ENCODE measurements at places on chromosomes 1 and 21.

GRCh38 chr1:234144901-234145300 lies 228.4 kb upstream of the COA6 start:
- no peak for DNase-seq

DNA sequence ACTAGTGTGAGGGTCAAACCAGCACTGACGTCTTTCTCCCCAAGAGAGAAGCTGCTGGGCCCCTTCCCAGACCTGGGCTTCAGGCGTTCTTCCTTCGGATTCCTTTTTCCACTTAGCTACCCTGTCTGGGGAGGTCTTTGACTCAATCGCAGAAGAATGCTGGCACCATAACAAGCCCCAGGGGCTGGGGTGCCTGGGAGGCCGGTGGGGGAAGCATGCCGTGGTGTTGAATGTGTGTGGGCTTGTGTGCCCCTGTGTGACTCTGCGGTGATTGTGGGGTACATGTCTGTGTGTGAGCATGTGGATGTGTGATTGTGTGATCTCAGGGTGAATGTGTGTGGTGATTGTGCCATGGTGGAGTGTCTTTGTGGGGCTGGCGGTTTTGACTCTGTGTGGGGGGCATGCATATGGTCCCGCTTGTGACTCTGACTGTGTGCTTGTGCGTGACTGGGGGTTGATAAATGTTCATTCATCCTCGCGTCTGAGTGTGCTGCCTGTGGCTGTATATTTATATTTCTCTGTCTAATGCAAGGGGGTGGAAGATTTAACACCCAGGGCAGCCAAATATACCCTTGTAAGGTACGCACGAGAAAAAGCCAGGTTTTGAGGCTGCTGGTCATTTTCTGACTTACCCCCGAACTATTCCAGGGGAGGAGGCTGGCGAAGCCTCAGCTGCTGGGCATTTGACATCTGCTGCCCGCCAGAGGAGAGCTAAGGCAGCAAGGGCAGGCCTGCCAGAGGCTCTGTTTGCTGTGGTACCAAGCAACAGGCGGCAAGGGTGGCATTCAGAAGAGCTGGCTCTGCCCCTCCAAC lies 1.1 kb upstream of the SYNC start:
- peak; percentile 54 for DNase-seq

DNA sequence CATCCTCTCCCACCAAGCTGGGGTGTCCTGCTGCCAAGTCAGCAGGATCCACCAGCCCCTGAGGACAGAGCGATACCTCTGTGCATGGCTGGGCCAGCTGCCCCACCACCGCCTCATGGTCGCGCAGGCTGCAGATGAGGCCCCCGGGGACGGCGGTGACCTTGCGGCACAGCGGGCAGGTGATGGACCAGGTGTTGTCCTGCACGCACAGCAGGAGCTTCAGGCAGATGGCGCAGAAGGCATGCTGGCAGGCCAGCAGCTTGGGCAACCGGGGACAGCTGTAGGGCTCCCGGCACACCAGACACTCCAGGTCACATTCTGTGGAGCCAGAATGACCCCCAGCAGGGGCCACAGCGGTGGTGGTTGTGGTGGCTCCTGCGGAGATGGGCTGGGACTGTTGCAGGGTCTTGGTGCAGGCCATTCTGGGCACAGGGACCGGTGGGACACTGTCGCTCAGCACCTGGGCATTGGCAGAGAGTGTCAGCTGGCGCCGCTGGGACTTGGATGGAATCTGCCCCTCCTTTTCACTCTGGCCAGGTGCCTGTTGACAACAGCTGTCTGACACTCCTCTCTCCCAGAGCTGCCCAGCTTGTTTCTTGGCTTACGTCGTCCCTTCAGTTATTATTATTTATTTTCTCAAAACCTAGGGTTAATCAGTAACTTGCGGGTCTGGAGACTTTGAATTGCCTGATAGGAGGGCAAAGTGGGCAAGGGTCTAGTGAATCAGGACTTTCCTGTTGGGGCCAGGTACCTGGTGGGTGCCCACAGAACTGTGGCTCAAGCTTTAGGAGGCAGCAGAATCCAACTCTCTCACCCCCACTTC lies at the start of gene RNF186:
RNF186 (minus strand) TSS at position 603 of the 823 bp plus-strand sequence; CDS start at position 421, 182 bp downstream.
- no peak for DNase-seq

- no peak for DNase-seq
Observed at GRCh38 chr1:112070677-112071076, 81.2 kb upstream of the KCND3 start.

DNA sequence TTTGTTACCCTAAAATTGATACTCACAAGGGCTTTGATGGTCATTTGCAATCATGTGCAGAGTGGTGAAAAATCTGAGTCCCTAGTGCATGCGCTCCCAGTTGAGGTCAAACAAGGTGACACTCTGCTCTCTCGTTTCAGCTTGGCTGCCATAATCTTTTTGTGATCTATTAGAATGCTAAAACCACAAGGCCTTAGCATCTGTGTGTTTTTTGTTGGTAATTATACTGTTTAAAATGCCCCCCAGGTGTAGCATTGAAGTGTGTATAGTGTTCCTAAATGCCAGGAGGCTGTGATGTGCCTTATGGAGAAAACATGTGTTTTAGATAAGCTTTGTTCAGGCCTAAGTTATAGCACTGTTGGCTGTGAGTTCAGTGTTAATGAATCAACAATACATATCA lies 89.3 kb downstream of the PLD5 start:
- DNase-seq = no peak

DNA sequence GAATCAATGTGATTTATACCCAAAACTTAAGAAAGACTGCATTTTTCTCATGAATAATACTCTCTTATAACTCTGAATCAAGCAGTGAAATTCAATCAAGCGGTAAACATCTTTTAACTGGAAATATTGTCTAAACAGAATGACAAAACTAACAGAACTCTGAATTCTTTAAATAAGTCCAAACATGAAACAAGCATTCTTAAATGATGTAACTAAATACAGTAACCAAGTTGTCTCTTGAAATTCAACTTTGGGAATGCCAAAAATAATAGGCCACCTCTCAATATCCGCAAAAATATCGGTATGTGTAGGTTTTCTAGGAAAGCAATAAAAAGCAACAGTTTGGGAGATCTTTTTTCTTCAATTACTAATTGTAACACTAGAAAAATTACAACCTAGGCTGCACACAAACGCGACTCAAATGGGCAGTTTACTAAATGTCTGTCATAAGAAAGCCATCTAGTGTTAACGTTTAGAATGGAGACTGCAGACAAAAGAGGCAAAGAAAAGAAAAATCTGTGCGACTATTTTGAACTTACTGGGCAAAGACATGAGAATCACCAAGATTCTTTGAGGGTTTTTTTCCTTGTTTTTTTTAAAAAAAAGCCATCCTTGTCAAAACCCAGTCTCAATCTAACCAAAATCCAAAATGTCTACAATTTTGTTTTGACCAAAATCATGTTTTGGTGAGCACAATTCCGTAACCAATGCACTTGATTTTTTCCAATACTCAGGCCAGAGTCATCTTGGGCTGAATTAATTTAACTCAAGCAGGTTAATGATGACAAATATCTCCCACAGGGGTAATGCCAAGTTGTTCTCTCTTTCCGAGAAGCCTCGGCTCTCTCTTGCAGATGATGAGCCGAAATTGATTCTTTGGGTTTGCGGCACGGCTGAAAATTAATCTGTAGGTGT lies 1.3 kb downstream of the SIPA1L2 start:
- DNase-seq = no peak

DNA sequence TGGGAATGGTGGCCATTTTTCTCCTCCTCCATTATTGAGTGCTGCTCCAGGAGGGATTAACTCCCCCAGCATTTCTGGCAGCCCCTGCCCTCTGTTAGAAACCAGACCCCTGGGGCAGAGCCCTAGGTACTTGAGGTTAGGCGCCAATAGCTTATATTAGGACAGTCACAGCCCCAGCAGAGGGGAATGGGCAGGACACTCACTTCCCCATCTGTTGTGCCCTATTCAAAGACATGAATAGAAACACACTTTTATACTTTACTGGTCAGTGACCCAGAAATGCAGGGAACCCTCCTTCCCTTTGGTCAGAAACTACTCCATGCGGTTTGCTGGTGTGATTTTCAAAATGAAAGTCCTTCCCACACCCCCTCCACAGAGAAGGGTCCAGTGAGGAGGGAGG lies 267.7 kb downstream of the PTBP2 start:
- no peak for DNase-seq

- no peak for DNase-seq
Observed at GRCh38 chr1:99811075-99811474, 39.1 kb upstream of the AGL start.

DNA sequence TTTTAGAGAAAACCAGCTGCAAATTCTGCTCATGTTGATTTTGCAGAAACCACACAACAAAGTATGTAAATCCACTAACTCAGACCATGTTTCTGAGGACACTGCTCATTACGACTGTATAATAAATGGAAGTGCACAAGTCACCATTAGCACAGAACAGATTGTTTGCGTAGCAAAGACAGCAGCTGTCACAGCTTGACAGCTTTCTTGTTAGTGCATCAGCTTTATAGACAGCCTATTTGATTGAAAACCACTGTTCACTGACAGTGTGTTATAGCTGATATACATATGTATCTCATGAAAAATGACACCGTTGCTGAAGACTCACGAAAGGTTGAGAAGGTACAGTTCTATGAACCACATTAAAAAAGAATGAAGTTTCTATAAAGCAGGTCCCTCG lies 560.2 kb upstream of the ZRANB2 start:
- DNase-seq = no peak

DNA sequence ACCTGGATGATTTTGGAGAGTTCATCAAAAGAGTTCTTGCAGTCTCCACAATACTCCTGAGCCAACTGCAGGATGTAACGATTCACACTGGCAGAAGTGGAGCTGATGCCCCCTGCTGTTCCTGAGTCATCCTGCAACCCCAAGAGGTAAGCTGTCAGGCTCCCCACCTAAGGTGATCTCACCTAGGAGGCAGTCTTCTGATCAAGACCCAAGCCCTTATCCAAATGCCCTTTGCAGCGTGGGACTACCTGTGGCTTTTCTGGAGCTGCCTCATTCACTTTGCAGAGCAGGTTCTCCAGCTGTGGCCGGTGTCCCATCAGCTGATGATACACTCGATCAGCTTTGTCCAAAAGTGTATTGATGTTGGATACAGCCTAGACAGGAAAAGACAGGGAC lies 96.4 kb downstream of the UBR4 start:
- DNase-seq = peak; percentile 49

DNA sequence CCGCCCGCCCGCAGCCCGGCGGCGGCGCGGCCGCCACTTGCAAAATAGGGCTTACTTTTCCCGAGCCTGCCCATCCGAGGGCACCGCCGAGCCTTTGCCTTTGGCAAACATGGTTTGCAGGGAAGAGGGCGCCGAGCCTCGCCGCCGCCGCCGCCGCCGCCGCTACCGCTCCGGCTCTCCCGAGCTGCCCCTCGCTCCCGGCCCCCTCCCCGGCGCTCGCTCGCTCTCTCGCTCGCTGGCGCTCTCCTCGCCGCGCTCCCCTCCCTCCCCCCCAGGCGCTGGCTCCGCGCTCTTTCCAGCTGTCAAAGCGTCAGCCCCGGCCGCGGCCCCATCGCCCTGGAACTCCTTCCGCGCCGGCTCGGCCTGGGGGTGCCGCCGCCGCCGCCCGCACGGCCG lies 298 bp downstream of the SSBP3 start:
- DNase-seq = no peak

GRCh38 chr21:32137266-32137665 lies 141.6 kb downstream of the MIS18A start:
- no peak for DNase-seq

- no peak for DNase-seq
Observed at GRCh38 chr1:234770924-234771540, 161.1 kb upstream of the IRF2BP2 start.

GRCh38 chr1:19505693-19506457 lies 20.5 kb upstream of the CAPZB start:
- no peak for DNase-seq

- peak; percentile 94 for DNase-seq
Observed at GRCh38 chr1:19765623-19766022, 34.1 kb downstream of the TMCO4 start.

DNA sequence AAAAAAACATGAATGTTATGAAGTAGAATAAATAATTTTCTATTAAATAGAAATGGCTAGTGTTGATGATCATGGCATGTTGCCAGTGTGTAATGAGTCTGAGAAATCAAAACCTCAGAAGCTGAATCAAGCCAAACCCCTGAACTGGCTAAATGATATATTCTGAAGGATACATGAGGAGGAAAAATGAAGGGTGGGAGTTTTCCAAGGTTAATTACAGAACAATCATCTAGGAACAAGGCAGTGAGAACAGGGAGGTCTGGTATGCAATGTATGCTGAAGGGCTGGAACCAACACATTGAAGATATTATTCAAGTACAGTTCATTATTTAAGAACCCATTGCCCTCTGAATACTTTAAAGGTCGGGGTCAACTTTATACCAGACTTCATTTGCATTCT lies 309.1 kb upstream of the NRIP1 start:
- DNase-seq = no peak

- DNase-seq = no peak
Observed at GRCh38 chr1:25550683-25551310, 7.4 kb downstream of the LDLRAP1 start.

DNA sequence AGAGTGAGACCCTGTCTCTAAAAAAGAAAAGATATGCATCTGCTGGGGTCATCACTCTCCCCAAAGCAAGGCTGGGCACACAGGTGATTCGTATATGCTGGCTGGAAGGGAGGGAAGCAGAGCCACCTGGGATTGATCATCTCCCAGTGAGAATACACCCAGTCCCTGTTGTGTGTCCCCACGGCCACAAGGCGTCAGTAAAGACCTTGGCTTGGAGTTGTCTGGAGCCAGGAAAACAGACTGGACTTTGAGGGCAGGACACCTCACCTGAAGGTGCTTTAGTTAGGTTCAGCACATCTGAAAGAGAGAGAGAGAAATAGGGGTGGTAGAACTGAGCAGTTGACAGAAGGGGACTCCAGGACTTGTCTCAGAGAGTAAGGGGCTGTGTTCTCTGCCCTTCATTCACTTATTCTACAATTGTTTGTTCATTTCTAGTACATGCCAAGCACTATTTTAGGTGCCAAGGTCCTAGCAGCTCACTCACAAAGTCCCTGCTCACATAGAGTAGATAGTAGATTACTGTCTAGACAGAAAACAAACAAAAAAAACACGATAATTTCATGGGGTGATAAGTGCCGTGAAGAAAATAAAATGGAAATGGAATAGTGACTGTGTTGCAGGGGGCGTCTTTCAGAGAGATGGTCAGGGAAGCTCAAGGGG lies 13.5 kb downstream of the CITED4 start:
- peak; percentile 75 for DNase-seq

DNA sequence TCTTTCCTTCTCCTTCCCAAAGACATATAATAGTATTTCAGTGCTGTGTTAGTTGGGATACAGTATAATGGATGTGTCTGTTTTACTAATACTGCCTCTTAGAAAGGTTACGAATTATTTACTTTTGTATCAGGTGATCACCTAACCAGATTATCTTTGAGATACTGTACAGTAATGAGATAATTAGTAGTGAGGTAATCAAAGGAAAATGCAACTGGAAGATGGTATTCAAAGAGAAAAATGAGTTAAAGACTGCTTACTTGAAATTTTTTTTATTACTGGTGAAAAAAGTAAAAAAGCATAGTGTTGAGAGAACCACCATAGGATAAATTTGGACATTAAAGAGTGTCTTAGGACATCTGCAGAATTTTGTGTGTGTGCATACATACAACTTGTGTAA lies 10.9 kb downstream of the SMG7 start:
- no peak for DNase-seq
